ENCODE measurements at places on chromosomes 2 and 18. TPM values are rescaled to one million over a fixed set of nuclear protein-coding genes. Genes with fewer than 3 reads are reported as not detected.

The CAPN14 gene
- 0.06 TPM for polyA plus RNA-seq

The IL36A gene
- polyA plus RNA-seq: not detected

The DOK6 gene
- polyA plus RNA-seq: 20.2 TPM

The GPBAR1 gene
- 1.6 TPM for polyA plus RNA-seq

The GATA6 gene
- polyA plus RNA-seq: 6.8 TPM

The DSG1 gene
- 0.07 TPM for polyA plus RNA-seq

The TTC32 gene
- 42.1 TPM for polyA plus RNA-seq

The DNAJC5G gene
- 0.58 TPM for polyA plus RNA-seq

The GFPT1 gene
- polyA plus RNA-seq: 37.0 TPM

The CYBRD1 gene
- 46.4 TPM for polyA plus RNA-seq

The NTSR2 gene
- not detected for polyA plus RNA-seq

The PRKAG3 gene
- 0.07 TPM for polyA plus RNA-seq

The LGALSL gene
- polyA plus RNA-seq: 38.6 TPM

The IL36B gene
- polyA plus RNA-seq: not detected

The EMILIN1 gene
- polyA plus RNA-seq: 70.7 TPM

The SLC11A1 gene
- 0.98 TPM for polyA plus RNA-seq

The STEAP3 gene
- 1.3 TPM for polyA plus RNA-seq

The SNORC gene
- 2.2 TPM for polyA plus RNA-seq

The B3GNT7 gene
- polyA plus RNA-seq: 2.5 TPM

GRCh38 chr2:118774458-118775133 lies 72.9 kb downstream of the EN1 start:
- DNase-seq: no peak

DNA sequence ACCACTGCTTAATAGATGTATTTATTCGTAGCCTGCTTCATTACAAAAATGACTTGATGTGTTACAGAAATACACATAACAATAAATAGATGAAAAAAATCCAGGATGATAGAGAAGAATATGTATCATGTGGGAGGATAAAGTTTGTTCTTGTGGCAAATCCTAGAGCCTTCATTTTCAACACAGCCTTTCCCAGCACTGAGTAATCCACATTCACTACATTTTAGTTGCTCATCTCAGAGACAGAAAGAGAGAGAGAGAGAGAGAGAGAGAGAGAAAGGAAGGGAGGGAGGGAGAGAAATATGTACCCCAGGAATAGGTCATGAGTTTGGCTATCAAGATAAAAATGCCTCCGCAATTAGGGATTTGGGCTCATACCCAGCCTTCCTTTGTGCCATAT lies 144.3 kb downstream of the RBMS1 start:
- no peak for DNase-seq

DNA sequence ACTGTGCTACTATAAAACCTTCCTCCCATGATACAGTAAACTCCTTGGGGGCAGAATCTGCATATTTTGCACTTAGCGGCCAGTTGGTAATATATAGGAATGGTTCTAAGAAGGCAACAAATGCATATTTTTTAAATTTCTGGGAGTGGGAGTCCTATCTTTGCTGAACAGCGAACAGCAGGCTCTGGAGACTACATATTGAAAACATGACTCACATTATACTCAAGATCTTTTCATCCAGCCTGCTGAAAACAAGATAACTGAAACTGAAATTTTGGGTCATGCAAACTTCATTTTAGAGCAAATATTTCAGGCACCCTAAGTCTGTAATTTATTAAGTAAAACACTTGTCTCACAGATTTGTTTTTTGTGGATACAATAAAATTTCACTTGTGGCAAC lies 122.2 kb downstream of the SATB2 start:
- no peak for DNase-seq

DNA sequence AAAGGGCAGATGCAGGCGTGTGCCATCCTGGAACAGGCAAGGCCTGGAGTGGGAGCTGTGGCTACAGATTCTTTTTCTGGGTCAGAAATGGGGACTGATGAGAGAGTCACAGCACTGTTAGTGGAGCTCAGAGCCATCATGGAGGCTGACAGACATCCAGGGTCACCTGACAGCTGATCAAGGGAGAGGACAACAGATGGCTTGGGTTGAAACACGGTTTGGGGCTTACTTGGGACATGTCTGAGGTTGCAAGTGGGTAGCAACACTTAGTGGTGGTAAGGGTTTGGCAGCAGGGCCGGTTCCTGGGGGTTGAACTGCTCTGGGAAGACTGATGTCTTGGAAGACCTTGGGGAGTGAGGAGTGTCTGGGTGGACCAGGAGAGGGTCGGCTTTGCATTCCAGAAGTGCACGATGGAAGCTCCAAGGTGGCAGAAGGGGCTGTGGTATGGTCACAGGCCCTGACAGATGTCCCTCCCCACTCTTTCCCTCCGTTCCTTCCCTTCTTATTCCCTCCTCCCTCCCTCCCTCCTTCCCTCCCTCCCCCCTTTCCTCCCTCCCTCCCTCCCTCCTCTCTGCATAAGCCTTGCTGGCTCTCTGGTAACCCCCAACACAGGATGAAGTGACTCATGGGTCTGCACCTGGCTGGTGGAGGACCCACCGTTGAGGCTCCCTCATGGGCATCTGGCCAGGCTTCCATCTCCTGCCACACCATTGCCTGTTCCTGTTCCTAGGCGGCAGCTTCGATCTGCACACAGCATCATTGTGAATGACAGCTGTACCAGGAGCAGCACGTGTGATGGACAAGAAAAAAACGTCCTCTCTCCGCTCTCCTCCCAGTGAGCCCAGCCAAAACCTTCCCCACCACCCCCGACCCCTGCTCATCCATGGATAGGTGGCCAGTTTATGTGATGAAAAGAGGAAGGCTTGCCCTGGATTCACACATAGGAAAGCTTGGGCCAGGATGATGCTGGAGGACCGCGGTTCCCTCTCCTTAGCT lies 63.8 kb upstream of the RPL31 start:
- no peak for DNase-seq

GRCh38 chr2:222950638-222951285 lies 89.9 kb downstream of the ACSL3 start:
- no peak for DNase-seq

GRCh38 chr2:154556146-154556545 lies 142.3 kb upstream of the KCNJ3 start:
- no peak for DNase-seq

DNA sequence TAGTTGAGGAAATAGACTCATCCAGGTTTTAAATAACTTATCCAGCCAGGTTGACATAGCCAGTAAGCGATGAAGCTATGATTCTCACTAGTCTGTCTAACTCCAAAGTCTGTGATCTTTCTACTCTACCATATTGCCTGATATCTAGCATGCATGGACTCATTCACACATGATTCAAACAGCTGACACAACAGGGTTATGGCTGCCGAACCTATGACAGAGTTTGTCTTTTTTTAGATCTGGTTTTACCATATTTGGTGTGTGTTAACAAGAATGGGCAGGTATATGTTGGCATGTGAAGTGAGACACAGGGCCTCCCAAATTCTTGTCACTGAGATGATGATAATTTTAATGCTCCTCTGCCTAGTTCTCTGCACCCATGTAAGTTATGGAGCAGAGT lies 210.6 kb downstream of the BABAM2 start:
- DNase-seq: no peak

- DNase-seq: no peak
Observed at GRCh38 chr2:86411396-86411795, 29.8 kb upstream of the KDM3A start.

GRCh38 chr2:24491542-24492420 lies 727 bp downstream of the NCOA1 start:
- no peak for DNase-seq

- DNase-seq: no peak
Observed at GRCh38 chr2:43758739-43759138, 15.1 kb upstream of the DYNC2LI1 start.

DNA sequence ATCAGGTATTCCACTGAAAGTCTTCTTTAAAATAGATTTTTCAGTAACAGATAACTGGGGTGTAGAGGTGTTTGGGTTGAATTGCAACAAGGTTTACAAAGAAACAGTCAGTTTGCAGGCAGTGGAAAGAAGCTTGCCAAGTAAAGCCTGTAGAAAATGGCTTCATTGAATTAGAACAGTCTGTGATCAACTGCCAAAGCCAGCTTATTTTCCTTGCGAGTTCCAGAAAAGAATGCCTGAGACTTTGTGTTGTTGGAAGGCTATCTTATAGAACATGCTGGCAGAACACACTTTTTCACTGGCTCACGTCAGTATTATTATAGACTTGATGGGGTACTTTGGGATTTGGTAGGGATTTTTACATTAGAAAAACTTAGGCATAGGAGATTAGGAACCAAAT lies 601.0 kb downstream of the XIRP2 start:
- no peak for DNase-seq

DNA sequence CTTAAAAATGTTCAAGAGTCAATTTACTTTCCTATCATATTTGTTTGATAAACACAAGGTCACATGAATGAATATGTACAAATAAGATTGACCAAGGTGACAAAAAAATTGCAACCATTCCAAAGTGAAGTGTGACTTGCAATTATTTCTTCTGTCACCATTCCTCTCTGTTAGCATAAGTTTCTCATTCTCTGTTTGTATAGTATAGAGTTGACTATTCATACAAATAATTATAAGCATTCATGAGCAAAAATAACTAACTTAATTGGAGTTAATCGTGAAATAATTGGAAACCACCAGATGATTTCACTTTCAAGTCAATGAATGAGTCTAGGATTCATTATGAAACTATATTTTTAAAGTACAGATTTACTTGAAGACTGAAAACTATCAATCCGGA lies 42.1 kb downstream of the PGAP1 start:
- DNase-seq: no peak

GRCh38 chr2:16069933-16070647 lies 129.7 kb downstream of the MYCN start:
- DNase-seq: no peak

DNA sequence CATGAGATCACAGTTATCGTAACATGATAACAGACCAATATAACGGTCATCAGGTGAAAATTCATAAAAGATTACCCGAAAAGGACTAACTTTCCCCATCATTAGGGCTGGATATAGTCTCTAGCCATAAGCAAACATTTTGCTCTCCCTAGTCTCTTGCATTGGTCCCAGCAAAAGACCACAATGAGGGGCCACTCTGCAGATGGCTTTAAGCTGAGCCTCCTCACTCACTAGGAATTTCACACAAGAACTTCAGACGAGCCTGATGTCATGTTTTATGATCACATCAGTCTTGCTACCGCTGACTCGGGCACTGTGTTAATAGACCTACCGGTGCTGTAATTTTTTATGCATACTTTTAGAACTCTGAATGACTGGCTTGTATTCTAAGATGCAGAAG lies 35.2 kb downstream of the STK17B start:
- DNase-seq: no peak

GRCh38 chr18:10051877-10052631 lies 138.2 kb downstream of the VAPA start:
- DNase-seq: no peak

DNA sequence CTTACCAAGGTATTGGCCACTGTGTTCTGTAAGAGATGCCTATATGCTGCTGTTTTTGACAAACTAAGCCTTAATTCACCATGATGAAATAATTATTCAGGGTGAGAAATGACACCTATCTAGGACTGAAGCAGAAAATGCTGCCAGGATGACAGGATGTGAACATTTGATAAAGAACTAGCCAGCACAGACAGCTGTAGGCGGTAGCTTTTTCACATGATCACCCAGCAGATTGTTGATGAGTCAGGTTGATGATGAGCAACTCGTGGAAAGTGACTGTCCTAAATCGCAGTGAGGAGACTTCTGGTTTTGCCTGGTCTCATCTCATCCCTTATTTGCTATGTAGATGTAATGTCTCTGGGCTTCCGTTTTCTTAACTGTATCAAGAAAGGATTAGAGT lies 144.1 kb downstream of the PRPF40A start:
- no peak for DNase-seq

GRCh38 chr2:160463245-160463644 lies 30.4 kb downstream of the RBMS1 start:
- DNase-seq: no peak

DNA sequence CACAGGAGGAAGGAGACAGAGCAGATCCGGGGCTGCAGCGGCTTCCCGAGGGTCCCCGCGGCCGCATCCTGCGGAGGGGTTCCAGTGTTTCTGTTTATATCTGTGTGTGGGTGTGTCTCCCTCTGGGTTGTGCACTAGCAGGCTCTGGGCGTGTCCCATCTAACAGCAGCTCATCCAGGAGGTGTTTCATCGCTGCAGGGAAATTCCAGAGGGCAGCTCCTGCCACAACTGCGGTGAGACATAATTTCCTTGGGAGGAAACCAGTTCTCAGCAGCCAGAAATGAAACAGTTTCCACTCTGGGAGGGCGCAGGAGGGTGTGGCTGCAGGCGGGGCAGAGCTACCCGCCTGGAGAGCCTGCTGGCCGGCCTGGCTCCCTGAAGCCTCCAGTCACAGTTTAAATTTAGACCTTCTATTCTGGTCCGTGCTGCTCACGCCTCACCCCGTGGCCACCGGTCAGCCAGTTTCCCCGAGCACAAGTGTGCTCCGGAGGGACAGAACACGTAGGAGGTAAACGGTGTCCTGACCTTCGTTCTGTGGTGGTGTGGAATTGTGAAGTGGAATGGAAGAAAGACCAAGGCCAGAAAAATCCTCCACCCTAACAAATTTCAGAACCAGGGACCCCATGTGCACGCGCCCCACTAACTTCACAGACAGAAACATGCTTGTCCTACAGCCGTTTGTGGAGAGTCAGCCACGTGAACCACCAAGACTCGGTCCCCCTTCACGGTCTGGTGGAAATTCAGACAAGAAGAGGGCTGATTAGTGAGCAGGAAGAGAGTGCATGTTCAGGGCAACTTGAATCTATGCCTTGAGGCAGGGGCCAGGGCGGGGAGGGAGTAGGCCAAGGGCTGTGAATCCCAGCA lies 50.2 kb downstream of the TEX44 start:
- no peak for DNase-seq

GRCh38 chr2:25491003-25491696 lies 149.4 kb upstream of the DNMT3A start:
- no peak for DNase-seq

- no peak for DNase-seq
Observed at GRCh38 chr2:181627545-181627944, 29.4 kb downstream of the CERKL start.

DNA sequence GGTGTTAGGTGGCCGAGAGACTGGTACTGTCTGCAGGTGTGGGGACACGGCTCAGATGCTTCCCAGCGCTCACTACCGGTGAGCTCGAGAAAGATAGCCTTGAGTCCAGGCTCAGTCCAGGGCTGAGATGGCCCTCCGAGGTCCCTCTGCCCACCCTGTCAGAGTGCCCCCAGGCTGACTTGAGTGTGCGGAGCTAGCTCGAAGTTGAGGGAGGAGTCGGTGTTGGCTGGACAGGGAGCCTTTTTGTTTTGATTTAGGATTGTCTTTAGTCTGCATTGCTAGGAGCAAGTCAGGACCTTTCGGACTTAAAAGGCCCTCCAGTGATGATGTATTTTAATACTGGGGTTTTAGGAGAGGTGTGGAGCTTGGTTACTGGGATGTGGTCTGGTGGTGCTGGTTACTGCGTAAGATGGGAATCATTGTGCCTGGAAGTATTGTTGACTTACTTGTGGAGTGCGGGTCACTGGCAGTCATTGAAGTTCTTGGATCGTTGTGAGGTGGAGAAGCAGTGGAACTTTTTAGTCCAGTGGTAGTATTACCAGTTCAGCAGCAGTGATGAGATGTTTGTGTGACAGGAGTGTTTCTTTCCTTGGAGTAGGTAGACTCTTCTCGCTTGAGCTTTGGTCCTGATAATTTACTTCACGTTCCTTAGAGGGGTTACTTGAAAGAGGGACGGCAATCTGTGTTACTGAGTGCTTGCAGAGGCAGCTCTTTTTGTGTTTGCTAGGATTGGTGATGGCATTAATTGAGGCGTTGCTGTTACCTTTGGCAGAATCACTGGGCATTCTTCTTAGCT lies 633 bp downstream of the KIAA1328 start:
- peak; percentile 21 for DNase-seq

GRCh38 chr2:24457696-24458386 lies 33.2 kb upstream of the NCOA1 start:
- no peak for DNase-seq
